ENCODE measurements at places on chromosomes 7 and 10.

GRCh38 chr7:73822319-73823173 is 8.2 kb upstream of the CLDN4 start:
- DNase-seq: peak; percentile 100

- no peak for DNase-seq
Measured at GRCh38 chr7:154684666-154685563, 318.0 kb downstream of the PAXIP1 start.

DNA sequence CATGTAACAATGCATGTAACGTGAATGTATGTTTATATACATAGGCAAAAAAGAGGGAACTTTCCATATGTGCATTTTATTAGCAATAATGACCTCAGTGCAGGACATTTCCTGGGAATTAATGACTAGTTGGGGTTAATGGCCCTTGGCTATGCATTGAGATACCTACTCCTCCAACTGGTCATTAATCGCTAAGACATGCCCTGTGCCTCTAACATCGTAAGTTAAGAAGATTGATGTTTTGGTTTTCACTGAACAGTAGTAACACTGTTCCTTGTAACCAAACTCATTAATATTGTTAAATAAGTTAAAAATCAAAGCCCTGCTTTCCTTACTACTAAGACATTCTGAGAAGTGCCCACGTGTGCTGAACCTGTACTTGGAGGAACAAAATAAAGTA is 61.7 kb downstream of the SEMA3D start:
- no peak for DNase-seq

DNA sequence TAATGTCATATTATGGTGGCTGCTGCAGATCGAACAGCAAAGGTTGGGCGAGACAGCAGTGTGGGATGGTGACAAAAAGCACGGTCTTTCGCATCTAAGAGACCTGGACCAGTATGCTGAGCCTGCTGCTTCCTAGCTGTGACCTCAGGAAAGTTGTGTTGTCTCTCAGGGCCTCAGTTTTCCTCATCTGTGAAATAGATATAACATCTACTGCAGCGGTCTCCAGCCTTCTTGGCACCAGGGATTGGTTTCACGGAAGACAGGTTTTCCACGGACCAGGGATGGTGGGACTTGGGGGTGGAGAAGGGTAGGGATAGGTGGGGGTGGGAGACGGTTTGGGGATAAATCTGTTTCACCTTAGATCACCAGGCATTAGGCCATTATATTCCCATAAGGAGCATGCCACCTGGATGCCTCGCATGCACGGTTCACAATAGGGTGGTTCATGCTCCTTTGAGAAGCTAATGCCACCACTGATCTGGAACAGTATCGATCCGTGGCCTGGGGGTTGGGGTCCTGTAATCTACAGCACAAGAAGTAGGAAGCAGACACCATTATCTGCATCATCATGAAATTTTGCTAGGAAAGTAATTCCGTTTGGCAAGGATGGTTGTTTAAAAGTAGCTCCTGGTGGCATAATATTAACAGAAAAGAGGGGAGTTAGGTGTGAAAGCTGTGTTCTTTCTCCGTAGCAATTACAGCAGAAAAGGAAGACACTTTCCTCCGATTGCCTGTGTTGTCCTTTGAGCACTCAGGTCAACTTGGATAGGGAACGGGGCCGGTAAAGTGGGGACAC is 10.8 kb downstream of the KLF6 start:
- DNase-seq: peak; percentile 46

GRCh38 chr10:121406823-121407545 is 191.3 kb downstream of the FGFR2 start:
- no peak for DNase-seq

DNA sequence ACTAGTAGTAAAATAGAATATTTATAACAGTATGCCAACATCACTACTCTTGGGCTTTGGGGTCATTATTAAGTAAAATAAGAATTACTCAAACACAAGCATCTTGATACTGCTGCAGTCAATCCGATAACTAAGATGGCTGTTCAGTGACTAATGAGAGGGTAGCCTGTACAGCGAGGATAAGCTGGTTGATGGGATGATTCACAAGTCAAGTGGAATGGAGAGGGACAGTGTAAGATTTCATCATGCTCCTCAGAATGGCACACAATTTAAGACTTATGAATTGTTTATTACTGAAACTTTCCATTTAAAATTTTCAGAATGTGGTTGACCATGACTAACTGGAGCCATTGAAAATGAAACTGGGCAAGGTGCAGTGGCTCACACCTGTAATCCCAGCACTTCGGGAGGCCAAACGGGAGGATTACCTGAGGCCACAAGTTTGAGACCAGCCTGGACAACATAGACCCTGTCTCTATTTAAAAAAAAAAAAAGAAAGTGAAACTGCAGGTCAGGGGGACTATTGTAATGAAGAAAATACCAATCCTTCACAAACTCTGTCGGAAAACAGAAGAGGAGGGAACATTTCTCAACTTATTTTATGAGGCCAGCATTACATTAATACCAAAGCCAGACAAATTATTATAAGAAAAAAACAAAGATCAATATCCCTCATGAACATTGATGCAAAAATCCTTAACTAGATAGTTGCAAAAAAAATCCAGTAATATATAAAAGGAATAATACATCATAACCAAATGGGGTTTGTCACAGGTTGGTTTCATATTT is 11.2 kb downstream of the AVL9 start:
- peak; percentile 96 for DNase-seq

DNA sequence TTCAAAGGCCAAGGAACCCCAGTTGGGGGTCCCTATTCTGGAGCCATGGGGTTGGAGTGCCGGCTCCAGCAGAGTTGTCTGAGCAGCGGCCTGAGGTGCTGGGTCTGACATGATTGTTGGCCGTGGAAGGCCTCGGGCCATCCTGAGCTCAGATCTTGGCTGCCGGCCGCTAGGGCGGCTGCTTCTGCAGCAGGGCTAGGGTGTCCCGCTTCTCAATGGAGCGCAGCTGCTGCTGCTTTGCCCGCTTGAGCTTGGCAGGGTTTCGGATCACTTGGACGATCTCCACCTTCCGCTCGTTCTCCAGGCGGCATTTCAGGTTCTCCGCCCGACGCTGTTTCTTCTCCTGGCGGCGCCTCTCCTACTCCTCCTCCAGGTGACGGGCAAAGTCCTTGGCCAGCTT is 171.1 kb downstream of the HIBADH start:
- DNase-seq: no peak

DNA sequence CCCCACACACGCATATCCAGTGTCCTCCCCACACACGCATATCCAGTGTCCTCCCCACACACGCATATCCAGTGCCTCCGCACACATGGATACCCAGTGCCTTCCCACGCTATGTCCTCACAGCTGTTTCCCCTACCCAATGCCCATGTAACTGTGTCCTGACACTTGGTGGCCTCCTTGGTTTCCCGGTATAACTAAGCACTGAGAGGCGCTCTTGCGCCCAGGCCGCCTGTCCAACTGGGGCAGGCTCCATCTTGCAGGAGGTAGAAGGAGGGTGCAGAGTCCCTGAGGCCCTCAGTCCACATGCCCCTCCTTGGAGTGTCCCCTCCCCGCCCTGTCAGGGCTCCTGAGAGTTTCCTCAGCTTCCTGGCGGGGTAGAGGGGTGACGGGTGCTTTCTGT is 535.6 kb downstream of the DNAJB6 start:
- DNase-seq: no peak

DNA sequence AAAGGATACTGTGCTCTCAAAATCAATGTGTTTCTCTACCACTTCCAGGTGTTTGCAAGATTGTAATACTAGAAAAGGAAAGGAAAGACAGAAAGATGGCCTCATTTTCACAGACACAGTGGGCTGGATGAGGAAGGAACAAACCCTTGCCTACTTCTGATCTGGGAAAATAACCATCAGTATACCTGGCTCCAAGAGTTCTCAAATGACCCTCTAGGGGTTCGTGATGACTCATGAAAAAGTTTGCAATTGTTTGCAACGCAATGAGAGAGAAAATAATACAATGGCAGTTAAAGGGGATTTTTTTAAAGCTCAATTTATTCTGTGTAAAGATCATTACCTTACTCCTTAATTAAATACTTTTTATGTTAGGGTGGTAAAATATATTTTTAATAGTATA is 197.6 kb upstream of the INHBA start:
- no peak for DNase-seq

GRCh38 chr10:78849115-78849514 is 219.7 kb upstream of the ZMIZ1 start:
- no peak for DNase-seq

GRCh38 chr10:129766611-129767550 is 197.2 kb downstream of the EBF3 start:
- no peak for DNase-seq

DNA sequence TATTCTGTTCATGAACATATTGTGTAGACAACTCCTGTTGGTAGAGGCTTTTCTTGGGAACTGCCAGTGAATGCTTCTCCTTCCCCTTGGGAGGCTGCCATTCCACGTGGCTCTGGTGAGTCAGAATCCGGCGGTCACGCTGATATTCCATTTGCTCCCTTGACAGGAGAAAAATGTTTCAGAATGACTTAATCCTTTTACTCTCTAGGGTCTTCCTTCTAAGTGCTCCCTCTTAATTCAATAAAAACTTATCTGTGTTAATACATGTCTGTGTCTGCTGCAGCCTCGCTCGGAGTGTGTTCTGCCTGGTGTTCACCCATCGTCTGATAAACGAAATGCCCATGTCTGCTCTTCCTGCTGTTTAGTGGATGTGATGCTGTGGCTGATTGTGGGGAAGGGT is 278.6 kb downstream of the ARHGAP12 start:
- peak; percentile 87 for DNase-seq

Data from ELR (cell line).